Activated T-cell treated with anti-CD3 and anti-CD28 coated beads, Interleukin-2, amount 50 U/mL, for 72 hours (primary cell): ENCODE measurements at places on chromosomes 1 and 21. TPM values are rescaled to one million over a fixed set of nuclear protein-coding genes. Genes with fewer than 3 reads are reported as not detected.
A peak's percentile ranks its signal among the peaks of the same experiment; 100 is the strongest.

GRCh38 chr1:185526344-185527307 is 207.6 kb upstream of the HMCN1 start:
- no peak for DNase-seq

- DNase-seq, result no peak
Measured at GRCh38 chr1:159201642-159202041, 3.0 kb upstream of the ACKR1 start.

DNA sequence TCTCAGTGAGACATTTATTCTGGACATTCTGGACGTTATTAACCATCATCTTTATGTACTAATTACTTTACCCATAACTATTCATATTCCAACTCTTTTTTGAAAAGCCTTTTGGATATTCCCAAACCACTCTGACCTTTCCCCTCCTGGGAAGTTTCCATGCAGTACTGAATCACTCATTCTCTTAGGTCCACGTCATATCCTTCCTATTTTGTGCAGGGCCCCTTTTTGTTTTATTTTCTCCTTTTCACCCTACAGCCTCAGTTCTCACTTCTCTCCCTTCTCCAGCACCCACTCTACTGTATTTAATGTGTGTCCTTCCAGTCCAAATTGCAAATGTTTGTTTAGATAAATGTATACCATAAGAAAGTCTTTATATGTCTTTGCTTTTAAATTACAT is 16.4 kb upstream of the ATP1A1 start:
- DNase-seq, result no peak

- no peak for DNase-seq
Measured at GRCh38 chr1:226884966-226885820, 14.8 kb downstream of the PSEN2 start.

DNA sequence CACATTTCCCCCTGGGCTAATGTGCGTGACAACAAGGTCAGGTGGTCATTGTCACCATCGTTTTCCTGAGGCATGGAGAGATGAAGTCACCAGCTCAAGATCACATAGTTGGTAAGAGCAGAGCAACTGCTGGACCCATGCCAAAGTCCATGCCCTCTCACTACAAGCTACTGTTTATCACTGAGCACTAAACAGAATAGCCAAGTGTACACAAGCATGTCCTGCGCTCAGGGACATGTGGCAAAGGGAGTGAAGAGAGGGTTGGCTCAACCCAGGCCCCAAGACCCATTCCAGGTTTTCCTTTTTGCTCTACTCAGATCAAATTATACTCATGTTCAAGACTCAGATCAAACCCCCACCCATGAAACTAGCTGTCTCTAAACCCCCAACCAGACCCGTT is 20.8 kb downstream of the LRRC52 start:
- DNase-seq, result no peak

- DNase-seq, result no peak
Measured at GRCh38 chr1:43883321-43883720, 50.3 kb upstream of the ARTN start.

DNA sequence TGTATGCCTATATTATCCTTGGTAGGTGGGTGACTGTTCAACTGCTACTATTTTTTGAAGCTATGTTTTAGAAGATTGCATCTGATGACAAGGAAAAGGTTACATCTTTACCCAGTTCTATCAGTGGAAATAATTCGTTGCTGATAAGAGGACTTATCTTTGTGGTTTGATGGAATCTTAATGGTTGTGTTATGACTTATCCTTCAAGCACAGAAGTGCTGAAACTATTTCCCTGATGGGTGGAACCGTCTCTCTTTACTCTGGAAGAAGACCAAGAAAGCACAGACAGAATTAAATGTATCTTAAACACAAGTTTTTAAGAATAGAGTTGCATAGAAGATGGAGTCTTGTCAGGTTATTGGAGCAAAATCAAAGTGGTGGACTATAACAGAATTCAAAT is 437.7 kb upstream of the KAZN start:
- DNase-seq, result no peak

- no peak for DNase-seq
Measured at GRCh38 chr1:9559673-9560072, 20.4 kb downstream of the SLC25A33 start.

- DNase-seq, result peak; percentile 55
Measured at GRCh38 chr1:66350001-66350547, 183.9 kb upstream of the SGIP1 start.

- DNase-seq, result no peak
Measured at GRCh38 chr1:89790592-89790991, 30.2 kb upstream of the LRRC8D start.

GRCh38 chr1:118333601-118334210 is 148.7 kb upstream of the SPAG17 start:
- DNase-seq, result no peak

GRCh38 chr1:75787524-75787923 is 1.5 kb downstream of the RABGGTB start:
- DNase-seq, result no peak

DNA sequence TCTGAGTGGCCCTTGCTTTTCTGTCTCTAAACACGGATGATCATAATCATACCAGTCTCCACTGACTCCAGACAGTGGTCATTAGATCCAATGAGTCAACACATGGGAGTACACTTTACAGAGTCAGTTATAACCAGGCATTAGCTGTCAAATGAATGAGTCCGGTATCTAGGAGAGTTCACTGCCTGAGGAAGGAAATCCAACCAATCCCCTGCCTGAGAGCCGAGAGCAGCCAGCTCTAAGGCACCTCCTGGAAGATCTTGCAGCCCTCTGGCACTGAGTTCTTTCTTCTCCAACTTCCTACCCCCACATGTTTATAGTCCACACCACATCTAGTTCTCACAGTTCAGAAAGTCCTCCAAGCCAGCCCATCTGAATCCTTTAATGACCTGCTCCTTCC is 29.4 kb upstream of the RBM15 start:
- DNase-seq, result no peak

- DNase-seq, result no peak
Measured at GRCh38 chr21:42117967-42118780, 47.1 kb downstream of the UMODL1 start.

Gene KANK4
- total RNA-seq, result not detected

Gene SYPL2
- total RNA-seq, result 0.10 TPM

Gene KCNQ4
- 0.58 TPM for total RNA-seq

Gene ETNK2
- total RNA-seq, result 1.7 TPM

Gene EPS15
- 78.0 TPM for total RNA-seq

Gene TNFRSF4
- 268 TPM for total RNA-seq

Gene ZNF697
- total RNA-seq, result 0.32 TPM

Gene HMCN1
- 0.05 TPM for total RNA-seq

Gene TMEM200B
- total RNA-seq, result 0.36 TPM
